ENCODE measurements at places on chromosomes 16 and 17.

DNA sequence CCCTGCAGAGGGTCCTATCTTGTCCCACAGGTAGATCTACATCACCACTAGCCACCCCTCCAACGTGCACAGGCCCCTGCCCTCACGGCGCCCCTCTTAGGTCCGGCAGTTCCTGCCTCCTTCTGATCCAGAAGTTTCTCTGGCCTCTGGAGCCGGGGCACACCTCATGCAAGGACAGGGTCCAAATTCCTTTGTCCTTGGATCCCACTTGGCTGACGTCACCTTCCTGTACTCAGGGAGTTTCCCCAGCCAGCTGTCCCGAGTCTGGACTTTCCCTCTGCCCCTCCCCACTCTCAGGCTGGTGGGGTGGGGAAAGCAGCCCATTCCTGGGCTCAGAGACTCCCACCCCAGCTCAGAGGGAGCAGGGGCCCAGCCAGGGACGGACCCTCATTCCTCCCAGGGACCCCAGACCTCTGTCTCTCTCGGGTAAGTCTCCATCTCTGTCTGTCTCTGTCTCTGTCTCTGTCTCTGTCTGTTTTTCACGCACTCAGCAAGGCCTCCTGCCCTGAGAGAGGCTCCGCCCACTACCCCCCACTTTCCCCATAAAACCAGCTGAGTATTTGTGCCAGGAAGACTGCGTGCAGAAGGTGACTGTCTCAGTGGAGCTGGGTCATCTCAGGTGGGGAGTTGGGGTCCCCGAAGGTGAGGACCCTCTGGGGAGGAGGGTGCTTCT lies at the start of gene IL32:
IL32 (plus strand) TSS at position 572 of the 673 bp plus-strand sequence. CDS start 172 bp downstream, outside the sequence.
- DNase-seq: no peak

DNA sequence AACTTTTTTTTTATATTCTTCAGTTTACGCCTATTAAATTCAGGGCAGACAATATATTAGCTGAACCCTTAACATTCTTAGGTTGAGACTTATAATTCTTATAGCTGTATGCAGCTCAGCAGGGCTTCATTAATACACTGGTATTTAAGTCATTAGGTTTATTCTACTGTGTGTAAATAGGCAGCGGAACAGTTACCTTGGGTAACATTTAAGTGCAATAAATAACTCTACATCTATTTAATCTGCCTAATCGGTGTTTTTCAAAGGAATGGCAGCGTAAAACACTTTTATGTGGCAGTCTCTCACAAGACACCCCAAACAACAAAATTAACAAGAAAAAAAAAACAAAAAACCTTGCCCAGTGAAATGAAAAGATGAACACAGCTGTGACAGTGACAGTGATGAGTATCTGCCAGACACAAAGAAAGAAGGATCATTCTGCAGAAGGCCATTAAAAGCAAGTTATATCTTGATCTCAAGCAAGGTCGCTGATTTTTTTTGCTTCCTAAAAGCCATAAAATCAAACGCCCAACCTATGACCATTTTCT lies 32.6 kb downstream of the KCNJ2 start:
- no peak for DNase-seq

DNA sequence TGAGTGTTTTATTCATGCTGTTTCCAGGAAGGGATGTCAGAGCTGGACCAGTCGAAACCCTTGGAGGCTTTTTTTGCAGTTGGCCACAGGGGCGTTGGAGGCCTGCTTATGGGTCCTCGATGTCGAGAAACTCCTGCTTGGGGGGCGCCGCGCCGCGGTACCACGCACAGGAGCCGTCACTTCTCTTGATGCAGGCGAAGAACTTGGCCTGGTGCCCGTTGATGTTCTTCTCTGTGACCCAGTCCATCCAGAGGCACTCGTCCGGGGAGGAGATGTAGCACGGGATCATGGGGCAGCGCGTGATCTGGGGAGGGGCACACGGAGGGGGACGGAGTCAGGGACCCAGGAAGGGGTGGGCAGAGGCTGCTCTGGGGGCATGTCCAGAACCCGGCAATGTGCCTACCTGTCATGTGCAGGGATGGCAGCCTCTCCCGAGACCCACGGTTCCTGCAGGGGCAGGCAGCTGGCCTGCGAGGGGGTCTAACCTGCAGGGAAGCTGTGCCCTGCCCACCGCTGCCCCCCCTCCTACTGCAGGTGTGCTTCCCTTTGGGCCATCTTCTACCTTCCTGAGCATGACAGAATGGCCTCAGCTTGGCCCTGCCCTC lies 15.0 kb upstream of the USP36 start:
- DNase-seq: no peak

- DNase-seq: no peak
Observed at GRCh38 chr16:3669082-3669481, 14.6 kb downstream of the DNASE1 start.

DNA sequence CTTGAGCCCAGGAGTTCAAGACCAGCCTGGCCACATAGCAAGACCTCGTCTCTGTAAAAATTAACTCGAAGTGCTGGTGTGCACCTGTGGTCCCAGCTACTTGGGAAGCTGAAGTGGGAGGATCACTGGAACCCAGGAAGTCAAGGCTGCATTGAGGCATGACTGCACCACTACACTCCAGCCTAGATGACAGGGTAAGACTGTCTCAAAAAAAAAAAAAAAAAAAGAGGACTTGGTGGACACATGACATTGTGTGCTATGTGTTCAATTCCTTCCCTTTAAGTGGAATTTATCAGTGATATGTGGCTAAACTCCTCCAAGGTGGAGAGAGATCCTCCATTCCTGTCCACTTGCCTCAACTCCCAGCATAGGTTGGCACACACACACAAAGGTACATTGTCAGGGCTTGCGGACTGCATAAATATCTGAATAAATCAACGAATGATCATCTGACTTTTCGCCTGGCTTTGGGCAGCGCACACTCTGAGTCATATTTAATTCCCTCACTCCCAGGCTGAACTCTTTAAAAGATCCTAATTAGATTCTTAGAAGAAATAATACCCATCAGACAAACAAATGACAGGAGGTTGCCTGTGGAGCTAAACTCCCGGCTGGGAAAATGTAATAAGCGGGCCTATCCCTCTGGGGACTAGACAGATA lies 25.0 kb upstream of the SYT17 start:
- no peak for DNase-seq

GRCh38 chr16:55470533-55471371 lies 8.2 kb upstream of the MMP2 start:
- DNase-seq: peak; percentile 72

DNA sequence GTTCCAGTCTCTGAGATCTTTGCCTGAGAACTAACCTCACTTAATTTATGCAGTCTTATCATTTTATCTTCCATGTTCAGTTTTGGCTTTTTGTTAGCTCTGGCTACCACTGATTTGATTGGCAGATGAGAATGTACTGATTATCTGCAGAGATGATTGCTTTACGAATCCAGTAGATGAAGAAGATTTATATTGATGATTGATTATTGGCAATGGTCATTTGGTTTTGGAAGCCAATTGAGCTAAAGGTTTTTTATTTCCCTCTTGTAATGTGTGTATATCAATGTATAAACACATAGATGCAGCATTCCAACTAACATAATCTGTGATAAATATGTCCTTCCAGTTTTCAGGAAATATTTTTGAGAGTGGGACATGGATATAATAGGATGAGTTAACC lies 763.6 kb downstream of the CDH11 start:
- no peak for DNase-seq

DNA sequence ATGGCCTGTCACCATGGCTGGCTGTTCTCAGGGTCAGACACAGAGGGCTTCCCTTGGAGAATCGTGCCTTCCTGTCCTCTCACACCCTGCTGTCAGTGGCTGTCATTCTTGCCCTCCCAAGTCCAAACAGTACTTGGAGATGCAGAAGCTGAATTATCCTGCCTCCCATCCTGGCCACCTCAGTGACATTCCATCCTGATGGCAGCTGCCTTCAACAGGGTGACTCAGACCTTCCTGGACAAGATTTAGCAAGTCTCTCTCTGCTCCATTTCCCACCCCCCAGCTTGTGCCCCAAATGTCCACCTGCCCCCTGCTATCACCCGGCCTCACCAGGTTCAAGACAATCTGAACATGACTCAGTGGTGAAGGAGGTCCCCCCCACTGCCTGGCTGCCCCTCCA lies 4.8 kb upstream of the KRT36 start:
- no peak for DNase-seq

DNA sequence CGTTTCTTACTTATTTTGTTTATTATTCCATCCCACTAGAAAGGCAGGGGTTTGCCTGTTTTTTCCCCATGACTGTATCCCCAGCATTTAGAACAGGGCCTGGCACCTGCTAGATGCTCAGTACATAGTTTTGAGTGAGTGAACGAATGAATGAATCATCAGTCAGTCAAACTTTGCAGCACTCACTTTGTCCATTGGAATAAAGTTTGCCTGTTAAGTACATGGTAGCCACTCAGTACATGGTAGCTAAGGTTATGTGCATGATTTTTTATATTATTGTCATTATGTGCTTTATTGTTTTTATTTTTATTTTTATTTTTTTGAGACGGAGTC lies 88.5 kb downstream of the CMIP start:
- DNase-seq: no peak

DNA sequence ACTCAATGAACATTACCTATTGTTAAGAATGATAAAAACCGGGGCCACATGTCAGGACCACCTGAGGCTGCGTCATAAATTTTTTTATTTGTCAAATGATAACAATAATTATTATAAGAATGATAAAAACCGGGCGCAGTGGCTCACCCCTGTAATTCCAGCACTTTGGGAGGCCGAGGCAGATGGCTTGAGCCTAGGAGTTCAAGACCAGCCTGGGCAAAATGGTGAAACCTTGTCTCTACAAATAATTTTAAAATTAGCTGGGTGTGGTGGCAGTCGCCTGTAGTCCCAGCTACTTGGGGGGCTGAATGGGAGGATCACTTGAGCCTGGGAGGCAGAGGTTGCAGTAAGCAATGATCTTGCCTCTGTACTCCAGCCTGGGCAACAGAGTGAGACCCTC lies 816 bp upstream of the SHMT1 start:
- DNase-seq: no peak

GRCh38 chr16:78437352-78437968 lies 338.0 kb downstream of the WWOX start:
- DNase-seq: no peak

DNA sequence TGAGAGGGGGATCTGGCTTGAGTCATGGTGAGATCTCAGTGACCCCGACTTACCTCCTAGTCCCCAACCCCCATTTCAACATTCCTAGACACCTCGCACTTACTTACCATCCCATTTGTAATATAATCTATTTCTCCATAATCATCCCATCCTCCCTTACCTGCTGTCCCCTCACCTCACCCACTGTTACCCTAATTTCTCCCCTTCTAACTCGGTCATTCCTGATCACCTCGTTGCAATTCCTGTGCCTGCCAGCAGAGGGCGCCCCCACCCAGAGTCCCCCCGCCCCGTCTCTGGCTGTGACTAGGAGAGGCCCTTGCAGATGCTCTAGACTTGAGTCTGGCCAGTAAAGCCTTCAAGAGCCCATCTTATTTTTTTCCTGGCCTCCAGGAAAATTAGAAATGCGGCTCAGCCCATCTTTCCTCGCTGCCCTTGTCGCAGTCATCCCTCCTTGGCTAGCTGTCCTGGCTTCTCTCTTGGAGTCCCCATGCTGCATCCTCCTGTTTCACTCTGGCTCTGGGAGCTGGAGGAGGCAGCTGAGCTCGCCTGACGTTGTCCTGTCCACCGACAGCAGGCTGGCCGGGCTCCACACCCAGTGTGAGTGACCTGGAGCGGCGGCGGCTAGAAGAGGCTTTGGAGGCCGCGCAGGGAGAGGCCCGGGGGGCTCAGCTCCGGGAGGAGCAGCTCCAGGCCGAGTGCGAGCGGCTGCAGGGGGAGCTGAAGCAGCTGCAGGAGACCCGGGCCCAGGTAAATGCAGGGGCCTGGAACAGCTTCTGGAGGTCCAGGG lies 5.0 kb downstream of the TBKBP1 start:
- no peak for DNase-seq

DNA sequence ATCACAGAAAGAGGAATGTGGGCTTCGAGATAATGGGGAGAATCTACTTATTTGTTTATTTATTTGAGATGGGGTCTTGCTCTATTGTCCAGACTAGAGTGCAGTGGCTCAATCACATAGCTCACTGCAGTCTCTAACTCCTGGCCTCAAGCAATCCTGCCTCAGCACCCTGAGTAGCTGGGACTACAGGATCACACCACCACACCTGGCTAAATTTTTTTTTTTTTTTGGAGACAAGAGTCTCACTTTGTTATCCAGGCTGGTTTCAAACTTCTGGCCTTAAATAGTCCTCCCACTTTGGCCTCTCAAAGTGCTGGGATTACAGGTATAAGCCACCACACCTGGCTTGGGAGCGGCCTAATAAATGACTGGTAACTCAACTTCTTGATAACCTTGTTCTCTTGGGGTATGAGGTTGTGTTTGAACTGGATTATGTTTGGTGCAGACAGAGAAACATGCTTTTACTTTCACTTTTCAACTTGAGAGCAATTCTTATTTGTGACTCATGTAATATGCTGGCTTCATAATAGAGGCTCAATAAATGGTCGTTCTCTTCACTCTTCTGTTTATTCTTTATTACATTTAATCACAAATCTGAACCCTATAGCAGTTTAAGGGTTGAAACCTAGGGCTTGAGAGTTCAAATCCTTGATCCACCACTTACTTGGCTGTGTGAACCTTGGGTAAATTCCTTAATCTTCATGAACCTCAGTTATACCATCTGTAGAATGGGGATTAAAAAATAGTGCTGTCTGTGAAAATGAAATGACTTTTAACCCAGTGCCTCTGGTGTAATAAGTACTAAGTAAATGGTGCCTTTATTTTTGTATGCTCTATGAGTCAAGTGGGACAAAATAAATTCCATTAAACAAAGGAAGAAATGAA lies 129.1 kb upstream of the HS3ST2 start:
- DNase-seq: no peak

GRCh38 chr17:44926821-44927525 lies 11.7 kb upstream of the GFAP start:
- no peak for DNase-seq

DNA sequence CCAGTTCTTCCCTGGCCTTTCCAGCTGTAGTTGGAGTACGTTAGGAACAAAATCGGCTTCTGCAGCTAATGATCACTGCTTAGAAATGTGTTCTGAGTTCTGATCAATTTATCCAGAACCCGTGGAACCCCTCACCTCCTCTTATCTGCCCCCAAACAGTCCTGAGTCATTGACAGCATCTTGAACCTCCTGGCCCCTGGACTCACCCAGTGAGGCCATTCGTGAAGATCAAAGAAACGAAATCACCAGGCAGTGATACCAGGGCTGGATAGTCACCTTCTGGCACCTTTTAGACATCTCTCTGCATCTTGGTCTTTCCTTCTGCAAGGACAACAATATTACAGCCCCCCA lies 17.0 kb upstream of the EXOC7 start:
- DNase-seq: no peak

GRCh38 chr17:47276868-47277267 lies 23.2 kb downstream of the ITGB3 start:
- DNase-seq: no peak
